ENCODE measurements at places on chromosomes 2 and 18.

GRCh38 chr2:53422979-53423378, 344.6 kb upstream of the CHAC2 start:
- no peak for DNase-seq

DNA sequence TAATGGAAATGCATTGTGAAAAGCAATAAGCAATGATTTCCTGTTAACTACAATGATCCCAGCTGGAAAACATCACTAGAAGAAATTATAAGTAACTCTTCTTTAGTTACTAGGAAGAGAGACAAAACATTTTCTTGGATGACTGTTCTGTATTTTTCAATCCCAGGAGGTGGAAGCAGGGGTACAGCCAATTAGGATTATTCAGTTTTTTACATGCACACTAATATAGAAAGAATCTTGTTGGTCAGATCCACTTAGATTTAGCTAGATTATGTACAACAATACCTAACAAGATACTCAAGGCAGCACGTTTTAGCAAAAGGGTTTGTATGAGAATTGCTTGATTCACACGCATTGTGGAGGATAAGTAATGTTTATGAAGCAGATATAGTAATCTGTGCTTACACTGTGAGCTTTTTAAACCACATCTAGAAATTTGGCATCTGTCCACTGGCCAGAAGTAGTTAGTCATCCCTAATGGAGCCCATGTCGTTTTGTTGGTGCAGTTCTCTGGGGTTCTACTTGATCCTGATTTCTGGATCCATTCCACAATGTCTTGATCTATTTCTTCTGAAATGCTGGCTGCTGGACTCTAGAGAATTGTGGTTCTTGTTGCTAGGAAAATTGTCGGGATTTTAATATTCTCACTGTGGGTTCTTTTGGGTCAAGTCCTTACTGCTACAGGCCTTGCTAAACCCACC, 199.7 kb downstream of the ADCYAP1 start:
- DNase-seq: no peak

GRCh38 chr2:144603334-144603733, 83.4 kb upstream of the ZEB2 start:
- no peak for DNase-seq

DNA sequence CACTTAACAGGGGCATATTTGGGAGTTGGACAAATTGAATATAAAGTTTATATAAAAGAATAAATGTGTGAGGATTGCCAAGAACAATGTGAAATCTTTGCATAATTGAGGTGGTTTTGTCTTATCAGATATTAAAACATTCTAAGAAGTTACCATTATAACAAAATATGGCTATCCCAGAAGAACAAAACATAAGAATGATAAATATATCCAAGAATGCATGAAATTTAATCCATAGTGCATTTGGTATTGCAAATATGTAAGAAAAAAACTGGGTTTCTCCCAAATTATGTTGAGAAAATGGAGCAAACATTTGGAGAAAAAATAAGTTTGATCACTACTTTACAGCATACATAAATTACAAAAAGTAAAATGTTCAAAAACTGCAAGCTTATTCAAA, 562.4 kb downstream of the RNF144A start:
- no peak for DNase-seq

GRCh38 chr2:71531522-71532047, 78.2 kb downstream of the DYSF start:
- DNase-seq: no peak

- no peak for DNase-seq
Measured at GRCh38 chr2:137813176-137813575, 151.1 kb upstream of the HNMT start.

DNA sequence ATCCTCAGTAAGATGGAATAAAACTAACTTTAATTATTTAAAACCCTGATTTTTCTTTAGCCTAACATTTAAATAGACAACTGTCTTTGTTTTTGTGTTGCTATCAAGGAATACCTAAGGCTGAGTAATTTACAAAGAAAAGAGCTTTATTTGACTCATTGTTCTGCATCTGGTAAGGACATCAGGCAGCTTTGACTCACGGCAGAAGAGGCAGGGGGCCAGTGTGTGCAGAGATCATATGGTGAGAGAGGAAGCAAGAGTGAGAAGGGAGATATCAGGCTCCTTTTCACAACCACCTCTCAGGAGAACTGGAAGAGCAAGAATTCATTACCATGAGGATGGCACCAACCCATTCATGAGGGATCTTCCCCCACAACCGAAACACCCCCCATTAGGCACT, 64.6 kb upstream of the TFPI start:
- DNase-seq: no peak

- DNase-seq: no peak
Measured at GRCh38 chr2:23330214-23330613, 54.8 kb upstream of the KLHL29 start.

- DNase-seq: no peak
Measured at GRCh38 chr2:236616624-236617023, 47.0 kb downstream of the ACKR3 start.

- no peak for DNase-seq
Measured at GRCh38 chr2:55618025-55618274, 528 bp upstream of the PPP4R3B start.

DNA sequence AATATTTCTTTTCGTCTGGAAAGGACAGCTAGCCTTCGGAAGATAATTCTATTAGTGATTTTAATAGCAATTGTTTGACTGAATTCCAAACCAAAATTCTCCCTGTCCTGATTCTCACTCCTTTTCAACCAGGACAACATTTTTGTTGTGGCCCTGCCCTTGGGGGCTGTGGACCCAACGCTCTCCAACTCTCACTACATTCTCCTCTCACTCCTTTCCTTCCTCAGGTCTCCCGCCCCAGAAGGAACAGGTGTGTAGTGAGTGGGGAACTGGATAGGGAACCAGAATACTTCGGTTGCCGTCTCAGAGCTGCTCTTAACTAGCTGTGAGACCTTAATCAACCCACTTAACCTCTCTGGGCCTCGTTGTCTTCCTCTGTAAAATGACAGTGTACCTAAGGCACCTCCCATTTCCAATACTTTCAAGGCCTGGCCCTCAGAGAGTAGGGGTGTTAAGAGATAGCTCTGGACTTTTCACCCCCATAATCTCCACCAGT, 638 bp upstream of the ADD2 start:
- no peak for DNase-seq

GRCh38 chr2:105801961-105802360, 57.2 kb downstream of the NCK2 start:
- no peak for DNase-seq

- DNase-seq: no peak
Measured at GRCh38 chr2:32777714-32778113, 149.9 kb downstream of the TTC27 start.

- no peak for DNase-seq
Measured at GRCh38 chr2:29033172-29033571, 41.2 kb downstream of the PCARE start.

DNA sequence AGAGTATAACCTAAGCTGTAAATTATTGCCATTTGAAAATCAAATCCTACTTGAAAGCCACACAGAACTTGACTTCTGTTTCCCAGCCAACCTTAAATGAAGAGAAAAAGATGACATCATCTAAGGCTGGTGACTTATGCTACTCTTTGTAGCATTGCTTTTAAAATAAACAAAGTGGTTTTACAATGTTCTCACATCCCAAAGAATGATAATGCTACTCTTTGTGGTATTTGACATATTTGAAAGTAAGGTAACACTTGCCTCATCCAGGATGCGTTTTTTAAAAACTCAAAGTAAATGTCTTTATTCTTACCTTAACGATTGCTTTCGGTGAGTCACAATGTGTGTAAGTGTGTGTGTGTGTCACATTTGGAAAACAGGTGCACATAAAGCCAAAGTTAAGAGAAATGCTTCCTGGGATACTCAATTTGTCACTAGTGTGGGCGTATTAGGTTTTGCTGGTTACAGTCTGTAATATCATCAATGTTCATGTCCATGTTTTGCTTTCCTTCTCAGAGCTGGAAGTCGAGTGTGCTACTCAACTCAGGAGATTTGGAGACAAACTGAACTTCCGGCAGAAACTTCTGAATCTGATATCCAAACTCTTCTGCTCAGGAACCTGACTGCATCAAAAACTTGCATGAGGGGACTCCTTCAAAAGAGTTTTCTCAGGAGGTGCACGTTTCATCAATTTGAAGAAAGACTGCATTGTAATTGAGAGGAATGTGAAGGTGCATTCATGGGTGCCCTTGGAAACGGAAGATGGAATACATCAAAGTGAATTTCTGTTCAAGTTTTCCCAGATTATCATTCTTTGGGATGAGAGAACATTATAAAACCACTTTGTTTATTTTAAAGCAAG, 2.6 kb downstream of the PMAIP1 start:
- no peak for DNase-seq

- no peak for DNase-seq
Measured at GRCh38 chr2:53424902-53425301, 342.7 kb upstream of the CHAC2 start.

- DNase-seq: peak; percentile 6
Measured at GRCh38 chr2:199739413-199740110, 111.4 kb downstream of the FTCDNL1 start.

- DNase-seq: no peak
Measured at GRCh38 chr18:31424383-31424988, 23.1 kb upstream of the DSG3 start.

GRCh38 chr18:57008001-57008686, 138.7 kb upstream of the BOD1L2 start:
- DNase-seq: no peak

DNA sequence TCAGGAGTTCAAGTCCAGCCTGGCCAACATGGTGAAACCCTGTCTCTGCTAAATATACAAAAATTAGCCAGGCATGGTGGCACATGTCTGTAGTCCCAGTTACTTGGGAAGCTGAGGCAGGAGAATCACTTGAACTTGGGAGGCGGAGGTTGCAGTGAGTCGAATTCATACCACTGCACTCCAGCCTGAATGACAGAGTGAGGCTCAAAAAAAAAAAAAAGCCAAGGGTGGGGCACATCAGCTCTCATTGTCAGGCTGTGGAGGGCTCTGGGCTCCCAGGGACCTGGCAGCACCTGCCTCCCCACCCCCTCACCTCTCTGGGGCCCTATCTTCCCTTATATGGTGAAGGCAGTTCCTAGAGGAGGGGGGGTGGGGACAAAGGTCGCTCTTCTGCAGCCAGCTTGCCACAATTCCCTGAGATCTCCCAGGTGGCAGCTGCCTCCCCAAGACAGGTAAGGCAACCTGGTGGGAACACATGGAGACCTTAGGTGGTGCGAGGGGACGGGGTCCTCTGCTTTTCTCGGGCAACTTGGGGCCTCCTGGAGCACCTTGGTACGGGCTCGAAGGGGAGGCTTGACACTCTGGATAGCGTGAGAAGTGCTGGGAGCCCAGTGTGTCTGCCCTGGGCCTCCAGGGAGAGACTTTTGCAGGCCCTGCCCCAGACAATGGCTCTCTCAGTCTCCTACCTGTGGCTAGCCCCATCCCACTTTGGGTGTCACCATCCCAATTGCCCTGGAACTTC, at the start of gene VIL1:
Gene VIL1 (plus strand): TSS at position 407 of the 742 bp plus-strand sequence. CDS start 4,656 bp downstream, outside the sequence.
- DNase-seq: no peak

DNA sequence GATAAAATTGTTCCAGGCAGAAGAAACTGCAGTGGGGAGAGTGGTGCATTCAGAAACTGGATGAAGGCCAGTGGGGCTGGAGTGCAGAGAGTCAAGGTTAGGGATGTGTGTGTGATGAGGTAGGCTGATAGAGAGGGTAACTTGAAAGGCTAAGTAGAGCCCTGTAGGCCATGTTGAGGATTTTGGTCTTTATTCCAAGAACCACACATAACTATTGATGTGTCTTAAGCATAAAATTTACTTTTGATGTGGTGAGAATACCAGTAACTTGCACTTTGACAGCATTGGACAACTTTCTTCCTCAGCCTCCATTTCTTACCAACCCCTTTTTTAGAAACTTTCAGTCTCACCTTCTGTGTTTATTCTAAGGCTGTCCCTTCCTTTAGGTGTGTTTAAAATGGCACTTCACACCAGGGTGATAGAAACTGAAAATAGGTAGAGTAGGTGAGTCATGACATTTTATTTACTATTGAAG, 22.6 kb downstream of the MTX2 start:
- DNase-seq: no peak

DNA sequence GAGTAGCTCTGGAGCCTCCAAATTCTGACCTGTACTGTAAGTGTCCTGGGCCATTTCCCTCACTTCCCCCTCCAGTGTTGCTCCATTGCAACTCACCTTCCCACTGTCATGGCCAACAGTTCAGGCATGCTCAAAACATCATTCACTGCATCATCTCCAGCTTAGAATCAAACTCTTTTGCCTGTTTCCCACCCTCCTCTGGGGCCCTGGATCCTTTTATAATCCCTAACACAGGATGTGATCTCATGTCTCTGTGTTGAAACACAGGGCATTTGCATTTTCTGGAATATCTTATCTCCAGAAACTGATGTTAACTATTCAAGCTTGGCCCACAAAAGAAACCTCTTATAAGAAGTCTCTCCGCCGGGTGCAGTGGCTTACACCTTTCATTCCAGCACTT, 3.0 kb downstream of the DPP4 start:
- no peak for DNase-seq

GRCh38 chr2:137178951-137179377, 413.6 kb downstream of the THSD7B start:
- no peak for DNase-seq

GRCh38 chr2:39120521-39120770, 405 bp downstream of the SOS1 start:
- DNase-seq: no peak

All from stimulated activated CD4-positive, alpha-beta T cell treated with anti-CD3 and anti-CD28 coated beads, TNF-alpha, amount 100 ng/mL, for 1 hour (primary cell).